ENCODE measurements at places on chromosomes 2 and 18.

GRCh38 chr2:120445449-120446143, 99.7 kb downstream of the INHBB start:
- no peak for DNase-seq

- DNase-seq = no peak
These were observed 286.4 kb downstream of the TXNL1 start for GRCh38 chr18:56351911-56352500.

- no peak for DNase-seq
These were observed 77.8 kb downstream of the FAM161A start for GRCh38 chr2:61775956-61776570.

DNA sequence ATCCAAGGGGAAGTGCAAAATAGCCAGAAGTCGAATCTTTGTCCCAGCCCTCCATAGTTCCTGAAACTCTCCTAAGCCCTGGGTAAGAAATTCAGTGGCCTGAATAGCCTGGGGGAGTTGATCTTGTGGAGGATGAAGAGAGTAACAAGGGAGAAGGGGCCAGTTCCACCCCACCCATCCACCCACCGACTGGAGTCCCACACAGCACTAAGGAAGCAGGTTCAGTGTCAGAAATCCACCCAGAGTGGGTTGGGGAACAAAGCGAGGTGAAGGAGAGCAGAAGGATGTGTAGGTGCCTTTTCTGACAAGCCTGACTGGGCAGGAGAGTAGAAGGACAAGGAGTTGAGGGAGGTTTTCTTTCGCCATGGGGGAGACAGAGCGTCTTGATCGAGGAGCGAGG, 136.8 kb downstream of the SMAD2 start:
- no peak for DNase-seq

- no peak for DNase-seq
These were observed 141.5 kb upstream of the PKDCC start for GRCh38 chr2:41906338-41906725.

- DNase-seq = no peak
These were observed 3.5 kb upstream of the EN1 start for GRCh38 chr2:118850901-118851415.

DNA sequence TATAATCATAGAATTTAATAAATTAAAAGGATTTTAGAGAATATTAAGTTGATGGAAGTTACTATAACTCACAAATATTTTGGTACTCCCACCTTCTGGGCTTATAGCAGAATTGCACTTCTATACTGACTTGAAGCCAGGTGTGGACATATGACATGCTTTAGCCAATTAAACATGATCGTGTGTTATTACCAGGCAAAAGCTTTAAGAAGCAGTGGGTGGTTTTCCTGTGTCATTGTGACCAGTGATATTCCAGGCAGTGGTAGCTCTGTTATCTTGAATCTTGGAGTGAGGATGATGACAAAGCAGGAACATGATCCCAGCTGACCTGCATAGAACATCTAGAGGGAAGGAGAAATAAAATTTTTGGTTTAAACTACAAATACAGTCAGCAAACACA, 370.9 kb upstream of the ZEB2 start:
- no peak for DNase-seq

DNA sequence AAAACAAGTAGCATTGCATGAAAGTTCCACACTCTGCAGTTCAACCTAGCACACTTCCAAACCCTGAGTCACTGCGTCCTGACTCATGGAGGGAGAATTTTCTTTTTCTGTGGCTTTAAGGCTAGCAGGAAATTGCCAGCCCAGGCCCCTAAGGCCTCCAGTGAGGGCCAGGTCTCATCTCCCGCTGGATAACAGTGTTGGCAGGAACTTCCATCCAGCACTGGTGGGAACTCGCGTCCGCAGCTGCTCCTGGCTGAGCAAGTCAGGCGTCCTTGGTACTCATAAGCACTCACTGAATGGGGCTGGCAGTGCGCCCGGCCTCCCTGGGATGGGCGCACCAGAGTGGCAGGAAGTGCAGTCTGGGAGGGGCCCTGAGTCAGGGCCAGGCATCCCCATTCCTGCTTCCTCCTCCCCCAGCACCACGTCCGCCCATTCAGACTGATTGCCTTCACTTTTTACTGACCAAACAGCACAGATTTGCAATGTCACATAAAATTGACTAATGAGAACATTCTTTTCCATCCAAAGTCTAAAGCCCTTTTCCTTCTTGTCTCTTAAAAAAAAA, 14.3 kb downstream of the MALL start:
- DNase-seq = no peak

GRCh38 chr2:159396799-159397198, 110.3 kb upstream of the WDSUB1 start:
- no peak for DNase-seq

- DNase-seq = no peak
These were observed 63.8 kb downstream of the PDE11A start for GRCh38 chr2:178008636-178009289.

GRCh38 chr2:204258890-204259289, 286.4 kb upstream of the PARD3B start:
- no peak for DNase-seq

- no peak for DNase-seq
These were observed 399.7 kb downstream of the CPS1 start for GRCh38 chr2:210956101-210956500.

DNA sequence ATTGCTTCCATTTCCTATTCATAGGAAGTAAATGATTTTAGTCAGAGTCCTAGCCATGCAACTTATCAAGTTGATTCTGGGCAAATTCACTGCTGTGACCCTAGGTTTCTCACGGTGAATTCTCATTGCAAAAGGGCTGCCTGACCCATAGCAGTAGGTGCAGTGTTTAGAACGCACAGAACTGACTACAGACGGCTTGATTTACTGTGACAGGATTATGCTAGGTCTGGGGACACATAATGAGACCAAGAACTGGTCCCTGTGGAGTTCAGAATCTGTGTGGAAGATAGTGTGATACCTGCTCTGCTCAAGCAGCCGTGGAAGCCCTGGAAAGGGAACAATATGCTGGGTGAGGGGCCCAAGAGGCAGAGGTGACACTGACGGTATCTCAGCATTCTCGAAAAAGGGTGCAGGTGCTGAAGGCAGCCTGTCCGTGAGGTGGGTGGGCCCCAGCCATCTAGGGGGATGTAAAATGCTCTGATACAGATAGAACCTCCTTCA, 46.4 kb downstream of the ABCG8 start:
- DNase-seq = no peak

GRCh38 chr18:27428120-27428519, 243.0 kb upstream of the CHST9 start:
- no peak for DNase-seq

GRCh38 chr2:185338104-185338503, 400.5 kb upstream of the FSIP2 start:
- DNase-seq = no peak

DNA sequence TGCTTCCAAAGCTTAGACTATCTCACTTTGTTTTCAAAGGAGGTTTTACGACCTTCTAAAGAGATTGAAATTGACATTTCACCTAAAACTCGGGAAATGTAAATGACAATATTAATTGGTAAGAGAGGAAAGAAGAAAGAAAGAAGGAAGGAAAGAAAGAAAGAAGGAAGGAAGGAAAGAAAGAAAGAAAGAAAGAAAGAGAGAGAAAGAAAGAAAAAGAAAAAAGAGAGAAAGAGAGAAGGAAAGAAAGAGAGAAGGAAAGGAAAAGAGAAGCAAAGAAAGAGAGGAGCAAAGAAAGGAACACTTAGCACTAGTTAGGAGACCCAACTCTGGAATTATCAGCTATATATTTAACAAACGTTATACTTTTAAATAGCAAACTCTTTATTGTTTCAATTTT, 3.7 kb downstream of the GKN1 start:
- no peak for DNase-seq

DNA sequence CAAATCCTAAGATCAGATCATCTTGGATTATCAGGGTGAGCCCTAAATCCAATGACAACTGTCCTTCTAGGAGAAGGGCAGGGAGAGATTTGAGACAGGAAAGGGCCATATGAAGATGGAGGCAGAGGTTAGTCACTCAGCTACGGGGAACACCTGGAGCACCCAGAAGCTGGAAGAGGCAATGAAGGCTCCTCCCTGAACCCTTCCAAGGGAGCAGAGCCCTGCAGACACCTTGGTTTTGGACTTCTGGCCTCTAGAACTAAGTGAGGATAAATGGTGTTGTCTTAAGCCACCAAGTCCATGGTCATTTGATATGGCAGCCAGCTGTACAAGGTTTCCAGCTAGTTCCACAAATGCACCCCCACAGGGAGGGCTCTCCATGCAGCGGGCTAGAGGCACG, 6.9 kb upstream of the PTPN2 start:
- no peak for DNase-seq

DNA sequence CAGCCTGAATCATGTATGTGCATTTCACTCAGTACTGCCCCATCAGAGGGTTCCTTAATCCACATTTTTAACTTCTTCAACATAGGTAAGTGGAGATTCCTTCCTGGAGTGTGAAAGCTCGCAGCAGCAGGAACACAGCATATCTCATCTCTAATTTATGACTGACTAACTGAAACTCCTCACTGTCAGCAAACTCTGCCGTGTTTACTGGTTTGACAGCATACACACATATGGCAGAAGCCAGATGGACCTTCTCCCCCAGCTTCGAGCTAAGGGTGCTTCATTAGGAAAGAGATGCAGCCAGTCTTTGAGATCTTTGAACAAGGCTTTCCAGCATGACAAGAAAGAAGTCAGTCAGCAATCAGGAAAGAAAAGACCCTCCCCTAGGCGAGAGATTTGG, 200.3 kb upstream of the ACVR2A start:
- DNase-seq = no peak

GRCh38 chr2:67923696-67924095, 139.1 kb downstream of the C1D start:
- no peak for DNase-seq

GRCh38 chr2:186702501-186702900, 8.6 kb downstream of the FAM171B start:
- no peak for DNase-seq

DNA sequence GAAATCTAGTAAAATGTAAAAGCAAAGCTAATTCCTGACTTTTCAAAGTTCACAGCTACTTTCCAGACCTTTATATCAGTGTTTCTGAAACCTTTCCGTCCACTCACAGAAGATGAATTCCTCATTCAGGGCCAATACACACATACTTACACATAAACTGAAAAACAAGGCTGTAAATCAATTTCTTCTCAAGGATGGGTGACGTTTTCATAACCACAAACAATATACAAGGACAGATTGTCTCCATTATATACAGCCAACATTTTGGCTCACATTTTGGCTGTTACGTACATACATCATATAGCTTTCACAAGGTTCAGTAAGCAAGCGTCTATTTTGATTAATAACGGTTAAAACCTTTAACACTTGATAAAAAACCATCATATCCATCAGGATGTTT, 1.4 kb downstream of the RPRD1A start:
- no peak for DNase-seq

- no peak for DNase-seq
These were observed 179.6 kb downstream of the SATB2 start for GRCh38 chr2:199278099-199278498.

DNA sequence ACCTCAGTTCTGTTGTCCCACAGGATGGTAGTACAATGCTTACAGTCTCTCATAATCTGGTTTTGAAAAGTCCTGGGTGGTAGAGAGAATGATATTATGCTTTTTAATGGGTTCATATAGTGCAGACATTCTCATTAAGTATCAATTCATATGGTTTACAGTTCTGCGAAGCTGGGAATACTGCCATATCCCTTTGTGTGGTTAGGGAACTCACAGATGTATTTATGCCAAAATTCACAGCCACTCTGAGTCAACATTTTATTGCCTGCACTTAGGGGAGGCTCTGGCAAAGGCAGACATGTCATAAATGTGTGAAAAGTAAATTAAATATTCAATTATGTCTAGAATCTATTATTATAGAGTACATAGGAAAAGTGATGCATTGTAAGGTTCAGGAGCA, 808.2 kb downstream of the SUCLG1 start:
- DNase-seq = no peak

DNA sequence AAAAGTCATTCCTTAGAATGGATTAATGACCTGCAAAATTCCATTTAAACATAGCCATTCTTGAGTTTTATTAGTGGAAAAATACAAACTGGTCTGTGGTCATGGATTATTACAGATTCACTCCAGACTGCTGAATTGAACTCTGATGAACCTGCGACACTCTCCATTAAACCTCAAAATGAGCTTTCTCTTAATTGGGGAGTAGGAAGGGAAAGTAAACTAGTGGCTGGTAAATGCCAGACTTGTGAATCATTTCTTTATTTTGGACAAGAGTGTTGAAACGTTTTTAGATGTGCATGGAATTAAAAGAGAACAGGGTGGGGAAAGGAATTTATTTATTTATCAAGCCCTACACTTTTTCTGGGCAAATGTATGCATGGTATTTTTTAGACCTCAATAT, 321.2 kb upstream of the FANCL start:
- no peak for DNase-seq

GRCh38 chr2:70656421-70657010, 102.9 kb upstream of the TGFA start:
- DNase-seq = no peak

DNA sequence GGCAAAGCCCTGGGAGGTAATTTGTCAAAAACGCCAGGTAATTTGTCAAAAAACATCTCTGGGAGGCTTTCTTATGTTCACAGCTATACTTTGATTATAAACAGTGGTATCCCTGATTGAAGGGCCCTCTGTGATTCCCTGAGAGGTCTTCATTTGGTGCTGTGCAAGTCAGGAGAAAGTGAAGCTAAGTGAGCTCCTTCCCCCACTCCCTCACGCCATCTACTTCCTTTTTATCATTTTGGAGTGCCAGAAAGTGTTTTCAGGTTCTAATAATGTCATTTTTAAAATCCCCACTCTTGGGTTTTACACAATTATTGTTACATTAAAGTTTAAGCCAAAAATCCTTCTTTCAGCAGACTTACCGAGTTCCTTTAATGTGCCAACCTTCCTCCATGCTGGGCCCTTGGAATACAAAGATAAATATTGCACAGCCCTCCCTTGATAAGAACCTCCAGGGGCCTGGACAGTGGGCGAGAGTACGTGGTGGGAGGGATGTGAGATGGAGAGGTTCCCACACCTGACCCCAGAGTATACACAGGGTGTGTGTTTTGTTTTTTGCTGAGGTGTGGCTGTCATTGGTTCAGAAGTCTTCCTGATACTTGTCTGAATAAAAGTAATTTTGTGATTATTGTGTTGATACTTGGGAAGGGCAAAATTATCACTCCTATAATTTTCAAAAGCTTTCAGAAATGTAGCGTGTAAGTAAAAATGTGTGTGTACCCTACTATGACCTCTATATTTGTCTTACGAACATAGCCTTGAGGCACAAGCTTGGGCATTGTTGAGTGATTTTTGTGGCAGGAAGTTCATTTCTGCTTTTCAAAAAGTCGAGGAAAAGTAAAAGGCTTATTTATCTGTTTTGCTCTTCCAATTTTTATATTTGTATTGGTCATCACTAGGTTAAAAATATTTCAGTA, 8.2 kb downstream of the MAPRE2 start:
- no peak for DNase-seq

GRCh38 chr18:79382681-79383387, 12.9 kb upstream of the NFATC1 start:
- DNase-seq = no peak

- no peak for DNase-seq
These were observed 135.8 kb downstream of the COPS8 start for GRCh38 chr2:237221443-237221842.

All from stimulated activated CD8-positive, alpha-beta memory T cell treated with anti-CD3 and anti-CD28 coated beads, Interleukin-4, amount 100 ng/mL, for 4 hours (primary cell).